ENCODE measurements at places on chromosomes 2 and 18. TPM values are rescaled to one million over a fixed set of nuclear protein-coding genes. Genes with fewer than 3 reads are reported as not detected.

Gene LYG2
- total RNA-seq: 1.7 TPM

Gene SALL3
- total RNA-seq: 2.5 TPM

GRCh38 chr2:36300697-36301096 is 54.9 kb upstream of the CRIM1 start:
- no peak for DNase-seq

DNA sequence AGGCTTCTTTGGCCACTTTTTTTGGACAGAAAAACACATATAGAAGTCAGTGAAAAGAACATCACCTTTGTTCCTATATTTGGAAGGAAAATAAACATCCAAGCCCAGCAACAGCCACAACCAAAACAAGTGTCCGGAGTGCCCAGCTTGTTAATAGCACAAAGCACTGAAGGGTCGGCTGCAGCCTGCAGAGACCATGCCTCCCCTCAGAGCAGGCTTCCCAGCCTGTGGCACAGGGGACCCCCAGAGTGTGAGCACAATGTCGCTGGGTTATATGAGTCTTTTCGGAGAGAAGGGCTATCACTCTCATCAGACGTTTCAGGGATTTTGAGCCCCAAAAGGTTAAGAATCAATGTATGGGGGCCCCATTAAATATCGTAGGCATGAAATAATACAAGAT is 6.2 kb upstream of the CIDEA start:
- no peak for DNase-seq

DNA sequence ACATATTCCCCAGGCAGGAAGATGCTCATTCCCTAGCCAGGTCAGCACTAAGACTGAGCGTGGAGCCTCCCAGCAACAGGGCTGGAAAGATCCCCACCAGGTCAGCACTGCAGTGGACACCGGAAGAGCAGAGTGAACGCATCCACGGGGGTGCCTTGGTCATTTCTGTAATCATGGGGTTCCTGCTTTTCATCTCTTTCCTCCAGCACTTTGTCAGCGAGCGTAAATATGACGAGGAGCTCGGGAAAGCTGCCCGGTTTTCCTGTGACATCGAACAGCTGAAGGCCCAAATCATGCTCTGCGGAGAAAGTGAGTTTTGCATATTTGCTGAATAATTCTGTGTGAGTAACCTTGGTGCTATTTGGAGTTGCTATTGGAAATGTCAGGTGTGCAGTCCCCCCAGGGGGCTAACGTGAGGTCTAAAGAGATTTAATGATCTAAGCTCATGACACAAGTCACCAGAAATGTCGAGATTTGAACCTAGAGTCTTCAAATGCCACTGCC is 40.1 kb downstream of the KCTD18 start:
- DNase-seq: no peak

GRCh38 chr2:117845304-117845703 is 30.8 kb downstream of the DDX18 start:
- no peak for DNase-seq

DNA sequence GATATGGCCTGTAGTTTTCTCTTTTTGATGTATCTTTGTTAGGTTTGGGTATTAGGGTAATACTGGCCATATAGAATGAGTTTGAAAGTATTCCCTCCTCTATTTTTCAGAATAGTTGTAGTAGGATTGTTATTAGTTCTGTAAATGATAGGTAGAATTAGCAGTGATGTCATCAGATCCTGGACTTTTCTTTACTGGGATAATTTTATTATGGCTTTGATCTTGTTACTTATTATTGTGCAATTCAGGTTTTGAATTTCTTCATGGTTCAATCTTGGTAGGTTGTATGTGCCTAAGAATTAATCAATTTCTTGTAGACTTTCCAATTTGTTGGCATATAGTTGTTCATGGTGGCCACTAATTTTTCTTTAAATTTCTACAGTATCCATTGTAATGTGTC is 916.6 kb downstream of the CCDC85A start:
- no peak for DNase-seq

DNA sequence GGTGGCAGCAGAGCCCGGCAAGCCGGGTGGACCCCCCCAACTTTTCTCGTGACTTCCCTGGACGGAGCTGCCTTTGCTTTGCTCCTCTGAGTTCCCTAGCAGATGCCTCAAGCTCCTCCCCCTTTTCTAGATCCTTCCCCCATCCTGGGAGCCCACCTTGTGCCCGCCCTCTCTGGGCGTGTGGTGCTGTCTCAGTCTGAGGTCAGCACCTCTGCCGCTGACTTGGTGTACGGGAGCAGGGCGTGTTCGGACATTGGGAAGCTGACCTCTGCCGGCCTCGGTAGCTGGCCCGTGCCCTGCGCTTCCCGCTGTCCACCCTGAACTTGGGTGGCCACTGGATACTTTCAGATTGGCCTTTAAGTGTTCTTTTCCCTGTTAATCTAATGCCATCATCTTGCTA is 19.6 kb upstream of the ESPNL start:
- no peak for DNase-seq

DNA sequence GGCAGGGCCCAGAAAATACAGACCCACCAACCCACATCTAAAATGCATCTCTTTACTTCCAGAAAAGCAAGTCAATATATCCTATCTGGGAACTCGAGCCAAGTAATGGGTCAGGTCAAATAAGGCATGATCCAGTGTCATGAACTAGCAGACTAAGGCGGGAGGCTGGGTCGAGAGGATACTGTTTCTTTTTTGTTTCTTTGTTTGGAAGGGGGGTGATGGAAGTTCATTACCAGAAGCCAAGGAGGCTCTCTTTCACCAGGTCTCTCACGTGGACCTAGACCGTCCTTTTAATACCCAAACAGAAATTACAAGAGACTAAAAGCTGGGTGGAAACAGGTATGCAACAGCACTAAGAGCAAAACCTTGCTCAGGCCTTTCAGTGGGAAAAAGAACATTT is 108.3 kb downstream of the HDAC4 start:
- DNase-seq: no peak

GRCh38 chr2:134177351-134177931 is 76.4 kb upstream of the MGAT5 start:
- DNase-seq: no peak

Measured in endothelial cell (in vitro differentiated cells).